Thyroid gland (tissue), 4 donors: ENCODE measurements at places on chromosomes 5 and 9. TPM values are rescaled to one million over a fixed set of nuclear protein-coding genes. Genes with fewer than 3 reads are reported as not detected.

DNA sequence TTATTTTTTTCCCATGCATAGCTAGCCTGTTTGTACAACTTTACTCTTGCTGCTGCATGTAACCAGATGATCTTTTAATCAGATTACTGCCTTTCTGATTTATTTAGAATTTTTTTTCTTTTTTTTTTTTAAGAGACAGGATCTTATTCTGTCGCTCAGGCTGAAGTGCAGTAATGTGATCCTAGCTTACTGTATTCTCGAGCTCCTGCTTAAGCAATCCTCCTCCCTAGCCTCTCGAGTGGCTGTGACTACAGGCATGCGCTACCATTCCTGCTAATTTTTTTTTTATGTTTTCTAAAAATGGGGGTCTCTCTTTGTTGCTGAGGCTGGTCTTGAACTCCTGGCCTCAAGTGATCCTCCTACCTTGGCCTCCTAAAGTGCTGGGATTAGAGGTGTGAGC lies 9.6 kb downstream of the DCP2 start:
- DNase-seq = no peak

DNA sequence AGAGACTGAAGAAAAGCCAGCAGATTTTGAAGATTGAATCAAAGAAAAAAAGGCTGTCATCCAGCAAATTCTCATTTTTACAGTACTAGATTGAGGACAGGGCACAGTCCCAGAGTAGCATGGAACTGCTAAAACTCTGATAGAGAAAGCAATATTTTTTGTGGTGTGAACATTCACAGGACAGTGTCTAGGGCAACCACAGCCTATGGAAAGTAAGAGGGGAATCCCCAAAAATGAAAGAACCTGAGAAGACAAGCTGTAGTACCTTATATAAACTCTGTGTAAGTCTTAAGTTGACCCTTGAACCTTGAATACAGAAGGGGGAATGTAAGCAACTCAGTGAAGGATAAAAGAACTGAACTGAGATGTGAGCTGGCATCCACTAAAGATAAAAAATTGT lies 540.3 kb downstream of the HINT1 start:
- no peak for DNase-seq

- DNase-seq = no peak
Observed at GRCh38 chr5:157563373-157563928, 12.1 kb downstream of the ADAM19 start.

GRCh38 chr5:179866241-179867078 lies 7.8 kb upstream of the MRNIP start:
- no peak for DNase-seq

DNA sequence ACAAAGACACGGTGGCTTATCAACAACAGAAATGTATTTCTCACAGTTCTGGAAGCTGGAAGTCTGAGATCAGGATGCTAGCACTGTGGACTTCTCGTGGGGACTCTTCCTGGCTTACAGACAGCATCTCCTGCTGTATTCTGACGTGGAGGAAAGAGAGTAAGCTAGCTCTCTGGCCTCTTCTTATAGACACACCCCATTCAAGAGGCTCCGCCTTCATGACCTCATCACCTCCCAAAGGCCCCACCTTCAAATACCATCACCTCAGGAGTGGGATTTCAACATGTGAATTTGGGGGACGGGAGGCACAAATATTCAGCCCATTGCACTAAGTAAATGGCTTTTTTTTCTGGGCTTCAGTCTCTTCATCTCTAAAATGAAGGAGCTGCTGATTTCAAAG lies 27.6 kb downstream of the KCNMB1 start:
- DNase-seq = no peak

Gene CDC25C
- total RNA-seq = 0.27 TPM

Gene OSTF1
- total RNA-seq = 35.1 TPM

Gene ABLIM3
- 30.4 TPM for total RNA-seq
